Coronary artery (tissue), 2 donors: ENCODE measurements at places on chromosomes 1 and 21.
A peak's percentile ranks its signal among the peaks of the same experiment; 100 is the strongest.

GRCh38 chr1:4674676-4675075 is 20.3 kb downstream of the AJAP1 start:
- DNase-seq = no peak

GRCh38 chr1:109884242-109884891 is 26.3 kb upstream of the CSF1 start:
- no peak for DNase-seq

DNA sequence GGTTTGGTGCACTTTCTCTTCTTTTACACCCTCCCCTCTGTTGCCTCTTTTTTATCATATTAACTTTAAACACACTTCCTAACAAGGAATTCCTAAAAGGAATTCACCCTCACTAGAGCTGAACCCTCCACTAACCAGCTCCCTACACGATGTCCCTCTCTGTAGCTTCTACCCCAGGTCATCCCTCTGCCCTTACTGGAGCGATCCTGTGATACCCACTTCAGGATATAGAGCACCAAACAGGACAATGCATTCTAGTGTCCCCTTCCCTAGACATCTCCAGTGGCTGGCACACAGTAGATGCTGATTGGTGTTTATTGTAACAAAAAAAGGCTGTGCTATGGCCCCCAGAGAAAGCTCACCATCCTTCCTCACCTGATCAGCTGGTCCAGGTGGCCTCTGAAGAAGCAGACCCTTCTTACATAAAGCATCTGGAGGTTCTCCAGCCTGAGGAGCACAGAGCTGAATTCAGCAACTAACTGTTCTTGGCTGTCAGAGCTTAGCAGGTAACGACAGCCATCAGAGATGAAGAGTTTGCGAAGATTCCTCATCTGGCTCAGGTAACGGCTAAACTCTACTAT is 1.4 kb downstream of the PRAMEF18 start:
- no peak for DNase-seq

DNA sequence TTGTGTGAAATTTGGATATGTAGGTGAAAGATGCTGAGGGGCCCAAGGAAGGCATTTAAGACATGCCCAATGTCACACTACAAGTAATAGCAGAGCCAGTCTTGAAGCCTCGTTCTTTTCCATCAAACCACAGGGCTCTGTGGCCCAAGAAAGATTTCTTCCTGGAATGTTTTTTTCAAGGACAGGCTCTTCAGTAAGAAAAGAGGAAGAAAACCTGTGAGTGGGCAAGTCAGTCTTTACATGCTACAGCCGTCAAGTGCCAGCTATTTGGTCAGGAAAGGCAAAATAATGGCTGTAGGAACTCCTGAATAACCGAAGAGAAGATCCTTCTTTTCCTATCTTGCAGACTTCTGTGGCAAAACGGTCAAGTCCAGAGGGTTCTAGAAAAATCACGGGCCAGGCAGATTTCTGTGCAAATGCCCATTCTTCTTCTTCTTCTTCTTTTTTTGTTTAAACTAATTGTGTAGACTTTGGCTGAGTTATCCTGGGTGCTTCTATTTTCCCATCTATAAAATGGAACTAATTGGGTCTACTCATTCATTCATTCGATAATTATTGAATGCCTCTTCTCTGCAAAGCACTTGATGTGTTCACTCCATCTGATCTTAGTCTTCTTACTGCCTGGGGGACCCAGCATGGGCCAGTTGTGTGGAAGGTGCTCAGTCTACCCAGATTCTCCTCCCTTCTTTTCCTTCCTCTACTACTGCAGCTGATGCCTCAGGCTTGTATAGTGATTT is 1.9 kb upstream of the ID3 start:
- DNase-seq = no peak

GRCh38 chr1:109918671-109919070 is 8.0 kb downstream of the CSF1 start:
- no peak for DNase-seq

- no peak for DNase-seq
Observed at GRCh38 chr1:233480198-233480597, 133.7 kb upstream of the KCNK1 start.

- DNase-seq = no peak
Observed at GRCh38 chr1:51843948-51844347, 34.6 kb downstream of the NRDC start.

GRCh38 chr1:218346391-218347204 is 1.5 kb downstream of the TGFB2 start:
- DNase-seq = peak; percentile 79

DNA sequence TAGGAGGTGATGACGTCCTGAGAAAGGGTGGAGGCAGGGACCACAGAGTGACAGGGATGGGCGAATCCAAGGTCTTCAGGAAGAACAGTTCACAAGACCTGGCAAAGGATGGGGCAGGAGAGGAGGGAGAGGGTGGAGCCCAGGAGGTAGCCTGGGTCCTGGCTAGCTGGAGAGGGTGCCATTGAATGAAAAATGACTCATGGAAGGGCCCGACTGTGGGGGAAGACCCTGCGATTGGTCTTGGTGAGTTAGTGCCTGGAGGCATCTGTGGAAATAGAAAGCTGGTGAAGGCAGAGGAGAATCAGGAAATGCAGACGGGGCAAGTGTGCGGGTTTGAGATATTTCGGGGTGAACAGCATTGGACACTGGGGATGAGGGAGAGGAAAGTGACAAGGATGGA is 60.3 kb upstream of the SLC45A1 start:
- no peak for DNase-seq

DNA sequence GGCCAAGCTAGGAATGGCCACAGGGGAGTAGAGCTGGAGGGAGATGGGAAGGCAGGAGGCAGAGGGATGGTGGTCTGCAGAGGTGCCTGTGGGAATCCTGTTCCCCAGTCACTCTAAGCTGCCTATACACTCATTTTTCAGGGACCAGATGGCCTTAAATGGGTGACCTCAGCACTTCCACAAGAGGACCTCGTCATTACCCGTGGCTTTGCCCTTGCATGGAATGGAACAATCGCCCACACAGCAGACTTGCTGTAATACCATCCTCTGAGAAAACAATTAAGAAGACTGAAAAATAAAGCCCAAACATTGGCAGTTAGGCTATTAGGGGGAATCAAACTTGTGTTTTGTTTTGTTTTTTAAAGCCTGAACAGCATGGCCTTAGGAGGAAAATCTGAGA is 12.9 kb upstream of the TNN start:
- DNase-seq = no peak

DNA sequence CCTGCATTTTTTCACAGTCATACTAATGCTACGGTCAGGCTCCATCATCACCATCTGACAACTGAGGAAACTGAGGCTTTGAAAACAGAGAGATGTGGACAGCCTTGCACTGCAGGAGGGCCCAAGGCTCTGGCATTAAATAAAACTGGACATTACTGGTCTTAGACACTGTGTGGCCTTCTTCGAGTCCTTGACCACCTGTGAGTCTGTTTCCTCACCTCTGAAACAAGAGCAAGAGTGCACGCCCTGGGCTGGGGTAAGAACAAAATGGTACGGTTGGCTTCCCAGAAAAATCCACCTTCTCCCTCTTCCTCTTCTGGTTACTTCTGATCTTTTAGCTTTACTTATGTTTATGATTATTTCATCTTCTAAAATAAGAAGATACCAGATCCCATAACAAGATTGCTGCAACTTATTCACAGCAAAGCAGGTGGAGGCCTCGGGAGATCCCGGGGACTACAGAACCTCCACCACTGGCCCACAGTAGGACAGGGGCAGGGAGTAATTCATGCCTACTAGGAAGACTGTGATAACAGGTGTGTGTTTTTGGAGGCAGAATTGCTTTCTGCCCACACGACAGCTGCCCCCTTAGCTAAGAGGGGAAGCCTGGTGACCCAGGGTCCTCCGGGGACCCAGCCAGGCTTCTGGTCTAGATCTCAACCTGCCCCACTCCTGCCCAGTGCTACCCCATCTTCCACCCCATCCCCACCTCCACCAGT is 156.4 kb upstream of the EDN2 start:
- DNase-seq = no peak

DNA sequence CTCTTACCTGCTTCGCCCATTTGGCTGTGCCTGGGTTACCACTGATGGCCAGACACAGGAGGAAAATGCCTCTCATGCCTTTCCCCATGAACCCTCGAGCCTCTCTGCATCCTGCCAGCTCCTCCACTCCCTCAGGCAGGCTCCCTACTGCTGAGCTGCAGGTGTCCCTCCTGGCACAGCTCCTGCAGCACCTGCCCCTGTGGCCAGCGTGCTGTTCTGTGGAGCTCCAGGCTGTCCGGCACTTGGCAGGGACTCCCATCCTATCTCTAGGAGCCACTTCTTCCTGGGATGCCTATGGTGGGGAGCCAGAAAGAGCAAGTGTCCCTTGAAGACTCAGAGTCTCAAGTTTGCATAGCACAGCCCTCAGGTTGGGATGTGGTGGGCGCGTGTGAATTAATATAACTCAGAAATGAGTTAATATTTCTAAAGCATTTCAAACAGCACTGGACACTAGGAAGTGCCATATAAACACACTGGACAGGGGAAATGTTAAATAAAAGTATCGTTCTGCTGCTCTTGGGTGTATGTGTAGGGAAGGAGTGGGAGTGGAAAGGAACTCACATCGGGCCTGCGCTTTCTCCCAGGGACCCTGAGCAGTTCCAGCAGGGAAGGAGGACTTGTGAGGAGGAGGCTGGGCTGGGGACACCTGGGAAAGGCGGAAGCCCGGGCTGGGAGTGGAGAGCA is 2.7 kb downstream of the LRRC71 start:
- DNase-seq = no peak

DNA sequence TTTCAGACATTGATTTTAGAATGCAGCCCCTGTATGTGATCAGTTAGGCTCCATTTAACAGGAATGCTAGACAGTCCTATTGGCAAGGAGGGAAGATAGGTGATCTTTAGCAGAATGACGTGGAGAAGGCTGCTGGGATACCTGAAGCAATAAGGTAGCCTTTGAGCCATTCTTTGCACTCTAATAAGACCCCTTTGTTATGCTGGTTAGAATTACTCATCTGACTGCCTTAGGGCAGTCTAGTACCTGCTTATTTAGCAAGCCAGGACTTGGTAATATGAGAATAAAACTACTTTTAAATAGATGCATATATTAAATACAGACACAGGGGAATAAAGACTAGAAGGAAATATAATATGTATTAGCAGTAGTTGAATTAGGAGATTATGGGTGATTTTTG is 29.1 kb downstream of the NGF start:
- DNase-seq = no peak

GRCh38 chr1:159924791-159925718 is at the start of gene TAGLN2:
Gene TAGLN2 (minus strand): TSS chr1:159925507. CDS start chr1:159920509, 4,998 bp downstream.
- DNase-seq = peak; percentile 95

GRCh38 chr1:8077120-8077573 is 51.0 kb upstream of the ERRFI1 start:
- peak; percentile 81 for DNase-seq

GRCh38 chr1:173669491-173669941 is at the start of gene ANKRD45:
Gene ANKRD45 (minus strand): TSS chr1:173669851. CDS start chr1:173659418, 10,433 bp downstream.
- DNase-seq = no peak

- no peak for DNase-seq
Observed at GRCh38 chr1:89986020-89986419, 8.9 kb upstream of the ZNF326 start.

DNA sequence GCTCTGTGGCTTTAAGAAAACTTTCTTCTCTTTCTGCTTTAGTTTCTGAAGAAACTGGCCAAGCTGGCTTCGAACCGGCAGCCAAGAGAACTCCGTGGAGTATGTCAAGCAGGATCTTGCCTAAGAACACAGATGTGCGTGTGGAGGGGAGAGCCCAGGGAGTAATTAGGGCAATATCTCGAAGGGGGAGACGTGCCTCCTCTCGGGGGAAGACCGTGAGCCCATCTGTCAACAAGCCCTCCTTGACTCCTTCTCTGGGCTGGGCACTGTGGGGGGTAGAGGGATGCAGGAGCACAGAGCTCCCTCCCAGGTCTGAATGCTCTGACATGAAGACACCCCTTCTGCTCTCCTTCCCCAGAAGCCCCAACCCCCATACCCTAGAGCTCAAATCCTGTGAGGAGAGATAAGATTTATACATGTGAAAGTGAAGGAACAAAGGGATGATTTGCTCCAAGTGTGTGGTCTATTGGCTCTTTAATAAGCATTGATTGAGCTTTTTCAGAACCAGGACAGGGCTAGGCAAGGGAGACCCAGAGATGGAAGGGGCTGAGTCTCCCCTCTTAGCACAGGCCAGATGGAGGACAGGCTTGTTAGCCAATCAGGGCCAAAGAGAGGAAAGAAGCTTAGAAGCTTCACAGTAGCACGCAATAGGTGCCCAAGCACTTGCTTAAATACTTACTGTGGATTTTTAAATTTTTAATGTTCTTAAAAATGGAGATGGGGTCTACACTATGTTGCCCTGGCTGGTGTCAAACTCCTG is 37.5 kb downstream of the EDN2 start:
- DNase-seq = no peak

DNA sequence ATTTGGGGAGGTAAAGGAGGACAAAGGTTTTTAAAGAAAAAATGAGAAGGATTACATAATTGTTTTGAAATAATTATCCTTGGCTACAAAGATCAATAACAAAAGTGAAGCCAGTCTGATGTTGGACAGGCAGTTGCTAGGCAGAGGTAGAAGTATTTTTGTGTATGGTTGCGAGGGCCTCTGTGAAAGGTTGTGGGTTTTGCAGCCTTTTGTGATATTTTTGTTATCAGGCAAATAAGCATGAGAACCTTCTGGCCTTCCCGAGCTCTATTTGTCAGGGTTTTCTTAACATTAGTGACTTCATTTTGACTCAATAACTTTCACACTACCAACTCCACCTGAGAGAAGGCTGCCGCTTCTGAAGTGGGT is 39.2 kb downstream of the CAPN9 start:
- peak; percentile 7 for DNase-seq

DNA sequence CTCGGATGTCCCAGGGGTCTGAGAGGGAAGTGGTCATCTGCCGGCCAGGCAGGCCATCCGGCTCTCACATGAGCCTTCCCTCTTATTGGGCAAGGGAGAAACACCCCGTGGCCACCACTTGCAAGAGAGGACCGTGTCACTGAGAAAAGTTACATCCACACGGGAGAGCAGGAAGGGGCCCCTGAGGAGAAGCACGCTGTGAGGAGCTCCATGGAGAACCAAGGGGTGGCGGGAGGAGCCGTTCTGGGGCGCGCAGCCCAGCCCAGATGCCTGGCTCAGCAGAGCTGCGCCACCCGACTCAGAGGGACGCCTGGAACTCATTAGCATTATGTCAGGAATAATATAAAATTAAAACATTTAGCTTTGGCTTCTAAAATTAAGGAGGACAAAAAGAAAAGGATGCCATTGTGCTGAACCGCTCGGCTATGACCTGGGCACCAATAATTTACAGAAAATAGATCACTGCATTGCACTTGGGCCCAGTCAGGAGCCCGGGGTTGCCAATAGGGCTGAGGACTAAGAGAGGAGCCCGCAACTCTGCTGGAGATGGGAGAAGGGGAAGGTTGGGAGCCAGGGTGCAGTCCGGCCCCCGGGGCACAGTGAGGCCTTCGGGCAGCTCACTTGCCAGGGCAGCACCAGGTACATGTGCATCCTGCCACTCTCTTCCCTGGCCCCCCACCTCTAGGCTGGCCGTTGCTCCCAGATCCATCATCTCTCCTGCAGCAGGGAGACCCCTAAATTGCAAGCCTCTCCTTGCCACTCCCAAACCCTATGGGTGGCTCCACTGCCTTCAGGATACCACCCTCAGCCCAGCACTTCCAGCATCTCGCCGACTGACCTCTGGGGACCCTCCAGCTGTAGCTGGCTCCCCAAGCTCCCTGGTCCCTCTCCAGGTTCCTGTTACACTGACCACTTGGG is 84.8 kb downstream of the DMRTB1 start:
- DNase-seq = no peak

- no peak for DNase-seq
Observed at GRCh38 chr1:18565321-18565720, 65.3 kb upstream of the PAX7 start.
